ENCODE measurements at places on chromosomes 2 and 18. TPM values are rescaled to one million over a fixed set of nuclear protein-coding genes. Genes with fewer than 3 reads are reported as not detected.

The TNFRSF11A gene
- 43.0 TPM for total RNA-seq

The RPL31 gene
- 1,195 TPM for total RNA-seq

The NEU4 gene
- total RNA-seq, result 3.2 TPM

The NCL gene
- 1,329 TPM for total RNA-seq

The CD207 gene
- total RNA-seq, result not detected

The CRYGC gene
- not detected for total RNA-seq

The DYSF gene
- total RNA-seq, result 0.05 TPM

The DSEL gene
- total RNA-seq, result 0.05 TPM

The GPAT2 gene
- total RNA-seq, result 19.1 TPM

The FOXI3 gene
- total RNA-seq, result not detected

The IL36A gene
- total RNA-seq, result 0.34 TPM

The REG3G gene
- total RNA-seq, result not detected

The MALL gene
- total RNA-seq, result 2.3 TPM

The IL1F10 gene
- total RNA-seq, result not detected

The MPP4 gene
- not detected for total RNA-seq

The GCKR gene
- not detected for total RNA-seq

The WDR75 gene
- total RNA-seq, result 90.7 TPM

The CYP26B1 gene
- not detected for total RNA-seq

The SERPINB2 gene
- total RNA-seq, result not detected

The LYPD1 gene
- not detected for total RNA-seq

The ARHGAP25 gene
- total RNA-seq, result 39.9 TPM

The CYP1B1 gene
- total RNA-seq, result 8.6 TPM

The CPLX4 gene
- total RNA-seq, result not detected

The SP100 gene
- 153 TPM for total RNA-seq

The NCKAP1 gene
- total RNA-seq, result 13.2 TPM

The SDC1 gene
- 0.62 TPM for total RNA-seq

The CTIF gene
- 7.0 TPM for total RNA-seq

The SLC9A4 gene
- total RNA-seq, result 0.09 TPM

The GTF2A1L gene
- not detected for total RNA-seq

The ELOA2 gene
- total RNA-seq, result not detected

The C1GALT1C1L gene
- 0.74 TPM for total RNA-seq

The ANKRD39 gene
- total RNA-seq, result 39.2 TPM

The NT5C1B gene
- total RNA-seq, result not detected

The LYG1 gene
- total RNA-seq, result 2.0 TPM

The EMX1 gene
- not detected for total RNA-seq

The IL1A gene
- total RNA-seq, result 6.8 TPM

The FNDC4 gene
- 0.30 TPM for total RNA-seq

The SOX11 gene
- not detected for total RNA-seq

The HOXD1 gene
- not detected for total RNA-seq

The MOGAT1 gene
- total RNA-seq, result 0.18 TPM

The KIAA2012 gene
- total RNA-seq, result not detected

The DSG1 gene
- not detected for total RNA-seq

The ARHGAP15 gene
- 54.1 TPM for total RNA-seq

The HJURP gene
- total RNA-seq, result 52.4 TPM

The FAM228A gene
- not detected for total RNA-seq
